ENCODE measurements at places on chromosomes 5 and 9. TPM values are rescaled to one million over a fixed set of nuclear protein-coding genes. Genes with fewer than 3 reads are reported as not detected.

Gene RECK
- 43.1 TPM for total RNA-seq

Gene FAM169A
- 1.2 TPM for total RNA-seq

Gene PCDHA9
- total RNA-seq = 0.26 TPM

Gene TRIM23
- 48.6 TPM for total RNA-seq

Gene SLC34A3
- not detected for total RNA-seq

Gene ICE1
- 24.4 TPM for total RNA-seq

Gene FYB1
- total RNA-seq = under 0.01 TPM
